NCI-H69 (cell line): ENCODE measurements at places on chromosomes 5 and 9.

GRCh38 chr5:126104341-126104740 lies 318.9 kb upstream of the GRAMD2B start:
- no peak for DNase-seq

- DNase-seq, result no peak
These were observed 172.7 kb upstream of the KLF9 start for GRCh38 chr9:70587201-70587600.

- no peak for DNase-seq
These were observed 63.8 kb upstream of the PPARGC1B start for GRCh38 chr5:149666212-149666852.

GRCh38 chr9:116877072-116877471 lies 190.0 kb downstream of the TRIM32 start:
- no peak for DNase-seq

DNA sequence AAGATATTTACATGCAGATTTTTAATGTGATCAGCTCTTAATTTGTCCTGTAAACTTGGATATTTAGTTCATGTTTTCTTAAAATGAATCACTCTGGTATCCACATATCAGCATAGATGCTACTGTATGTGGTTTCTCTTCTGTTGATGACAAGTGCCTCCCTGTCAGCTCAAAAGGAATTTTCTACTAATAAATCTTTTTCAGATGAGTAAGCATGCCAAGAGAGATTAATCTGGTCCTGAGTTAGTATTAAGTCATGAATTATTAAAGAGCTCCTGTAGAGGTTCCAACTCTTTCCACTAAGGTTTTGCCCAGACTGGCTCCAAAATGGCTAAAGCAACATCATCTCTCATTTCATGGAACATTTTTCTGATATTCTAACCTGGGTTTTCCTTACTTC lies 129.2 kb downstream of the GOLPH3 start:
- no peak for DNase-seq

- DNase-seq, result peak; percentile 26
These were observed 153.1 kb upstream of the RAPGEF1 start for GRCh38 chr9:131892902-131893500.

- peak; percentile 86 for DNase-seq
These were observed 50.2 kb upstream of the SAP30L start for GRCh38 chr5:154395407-154396106.

- no peak for DNase-seq
These were observed 103.3 kb upstream of the ADAMTS19 start for GRCh38 chr5:129356846-129357245.

GRCh38 chr5:61409568-61409967 lies 77.5 kb downstream of the ZSWIM6 start:
- DNase-seq, result no peak

- DNase-seq, result peak; percentile 51
These were observed 96.8 kb upstream of the NREP start for GRCh38 chr5:111853748-111854147.

- peak; percentile 45 for DNase-seq
These were observed 802 bp downstream of the APBB3 start for GRCh38 chr5:140563596-140563995.

- peak; percentile 88 for DNase-seq
These were observed 1.2 kb upstream of the BTF3 start for GRCh38 chr5:73496984-73497457.

DNA sequence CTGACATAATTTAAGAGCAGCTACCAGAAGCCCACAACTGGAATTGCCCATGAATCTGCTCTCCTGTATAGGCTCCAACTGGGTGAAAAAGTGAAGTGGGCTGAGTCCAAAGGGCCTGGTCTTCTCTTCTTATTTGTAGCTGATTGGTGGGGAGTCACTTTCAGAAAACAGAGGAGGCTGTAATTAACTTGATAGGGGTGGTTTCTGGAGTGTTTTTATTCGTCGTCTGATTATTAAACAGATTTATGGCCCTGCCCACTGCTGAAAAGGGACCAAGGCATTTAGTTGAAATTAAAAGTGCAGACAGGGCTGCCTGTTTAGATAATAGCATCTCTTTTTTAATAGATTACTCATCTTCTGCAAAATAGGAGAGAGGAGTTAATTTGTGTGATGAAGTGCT lies 81.0 kb upstream of the SAP30L start:
- DNase-seq, result peak; percentile 70

DNA sequence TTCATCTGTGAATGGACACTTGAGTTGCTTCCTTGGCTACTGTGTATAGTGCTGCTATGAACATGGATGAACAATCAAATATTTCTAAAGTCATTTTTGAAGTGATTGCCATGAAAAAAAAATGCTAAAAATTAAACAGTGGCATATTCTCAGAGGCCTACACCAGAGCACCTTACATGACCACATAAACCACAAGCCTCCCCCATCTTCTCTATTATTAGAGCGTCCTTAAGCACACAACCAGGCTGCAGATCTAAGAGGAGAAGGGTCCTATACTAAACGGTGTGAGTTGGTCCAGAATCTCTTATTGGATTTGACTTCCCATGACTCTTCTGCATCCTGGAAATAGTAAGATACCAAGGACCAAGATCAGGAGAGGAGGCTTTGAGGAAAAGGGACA lies 34.3 kb downstream of the PCA3 start:
- no peak for DNase-seq

DNA sequence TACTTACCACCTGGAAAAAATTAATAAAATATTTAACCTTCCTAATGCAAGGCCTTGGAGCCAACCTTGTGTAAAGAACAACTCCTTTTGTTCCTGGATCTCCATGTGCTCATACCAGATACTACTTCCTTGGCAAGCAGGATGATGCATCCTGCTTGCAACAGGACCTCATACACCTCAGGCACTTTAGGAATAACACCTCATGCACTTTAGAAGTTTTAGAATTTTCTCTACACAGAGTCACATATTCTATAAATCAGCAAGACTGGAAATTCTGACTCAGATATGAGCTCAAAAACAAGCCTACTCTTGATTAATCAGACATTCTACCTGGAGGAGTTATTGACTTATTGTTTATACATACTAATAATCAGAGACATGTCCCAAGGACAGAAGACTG lies 209.6 kb upstream of the CDH10 start:
- no peak for DNase-seq
